ENCODE measurements at places on chromosomes 6 and 20.
A peak's percentile ranks its signal among the peaks of the same experiment; 100 is the strongest.

DNA sequence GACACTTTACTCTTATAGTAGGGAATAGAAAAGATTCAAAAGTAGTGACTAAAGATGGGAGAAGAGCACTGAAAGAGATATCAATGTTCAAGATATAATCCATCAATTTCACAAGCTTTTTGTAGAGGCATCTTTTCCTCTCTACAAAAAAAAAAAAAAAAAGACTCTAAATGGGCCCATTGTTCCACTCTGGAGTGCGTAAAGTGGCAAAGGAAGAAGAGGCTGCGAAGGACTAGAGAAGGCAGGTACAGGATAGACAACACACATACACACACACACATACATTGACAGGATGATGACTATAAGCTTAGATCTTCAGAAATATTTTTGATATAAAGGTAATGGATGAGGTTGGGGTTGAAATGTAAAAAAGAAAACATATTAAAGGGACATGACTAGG is 157.6 kb downstream of the HIVEP2 start:
- no peak for DNase-seq

DNA sequence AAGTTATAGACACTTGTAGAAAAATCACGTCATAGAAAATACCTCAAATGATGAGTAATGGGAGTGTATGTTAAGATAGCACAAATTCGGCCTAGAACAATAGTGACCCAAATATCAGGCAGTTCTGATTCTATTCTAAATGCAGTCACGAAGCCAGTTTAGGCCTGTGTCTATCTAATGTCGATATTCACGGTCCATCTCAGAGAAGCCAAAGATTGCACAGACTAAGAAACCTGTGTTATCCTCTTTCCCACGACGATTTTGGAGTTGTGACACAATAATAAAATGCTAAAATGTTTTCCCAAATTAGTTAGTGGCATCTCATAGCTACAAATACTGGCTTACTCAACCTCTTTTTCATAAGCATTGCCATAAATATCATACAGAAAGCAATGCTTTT is 4.0 kb downstream of the HIVEP2 start:
- DNase-seq: no peak

DNA sequence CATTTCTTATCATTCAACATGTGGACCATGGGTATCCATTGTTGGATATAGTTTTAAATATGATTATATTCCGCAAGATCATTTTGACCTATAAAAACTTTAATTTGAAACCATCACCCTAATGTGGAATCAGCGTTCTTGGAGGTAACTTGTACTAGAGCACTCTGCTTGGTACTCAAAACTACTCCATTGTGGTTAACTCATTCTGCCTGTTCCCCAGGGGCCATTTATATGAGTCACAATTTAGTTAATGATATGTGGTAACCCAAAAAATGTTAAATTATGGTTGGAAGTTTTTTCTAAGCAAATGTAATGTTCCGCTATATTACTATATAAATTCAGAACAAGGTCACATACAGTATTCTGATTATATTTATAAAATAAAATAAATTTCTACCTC is 109.3 kb downstream of the TRDN start:
- DNase-seq: no peak

DNA sequence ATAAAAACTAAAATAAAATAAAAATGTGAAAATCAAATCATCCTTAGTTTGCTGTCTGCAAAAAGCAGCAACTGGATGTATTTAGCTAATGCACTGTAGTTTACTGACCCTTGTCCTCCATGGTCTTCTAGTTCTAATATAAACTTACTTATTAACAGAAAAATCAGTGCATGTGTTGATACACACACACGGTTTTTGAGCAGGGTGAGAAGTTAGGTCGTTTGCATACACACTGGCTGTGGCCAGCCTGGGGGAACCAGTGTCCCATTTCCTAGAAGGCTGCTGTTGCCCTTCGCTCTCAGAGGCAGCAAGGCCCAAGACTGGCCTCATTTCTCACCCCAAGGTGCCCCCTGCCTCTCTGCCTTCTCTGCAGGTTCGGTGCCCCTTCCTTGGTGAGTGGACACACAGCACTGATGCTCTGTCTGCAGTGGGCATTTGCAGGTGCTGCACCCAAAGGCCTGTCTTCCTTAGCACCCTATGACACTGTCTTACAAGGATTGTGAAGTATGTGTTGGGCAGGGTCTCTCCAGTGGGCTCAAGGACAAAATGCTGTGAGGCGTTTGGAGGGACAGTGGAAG is 168.5 kb downstream of the SCP2D1 start:
- DNase-seq: no peak

DNA sequence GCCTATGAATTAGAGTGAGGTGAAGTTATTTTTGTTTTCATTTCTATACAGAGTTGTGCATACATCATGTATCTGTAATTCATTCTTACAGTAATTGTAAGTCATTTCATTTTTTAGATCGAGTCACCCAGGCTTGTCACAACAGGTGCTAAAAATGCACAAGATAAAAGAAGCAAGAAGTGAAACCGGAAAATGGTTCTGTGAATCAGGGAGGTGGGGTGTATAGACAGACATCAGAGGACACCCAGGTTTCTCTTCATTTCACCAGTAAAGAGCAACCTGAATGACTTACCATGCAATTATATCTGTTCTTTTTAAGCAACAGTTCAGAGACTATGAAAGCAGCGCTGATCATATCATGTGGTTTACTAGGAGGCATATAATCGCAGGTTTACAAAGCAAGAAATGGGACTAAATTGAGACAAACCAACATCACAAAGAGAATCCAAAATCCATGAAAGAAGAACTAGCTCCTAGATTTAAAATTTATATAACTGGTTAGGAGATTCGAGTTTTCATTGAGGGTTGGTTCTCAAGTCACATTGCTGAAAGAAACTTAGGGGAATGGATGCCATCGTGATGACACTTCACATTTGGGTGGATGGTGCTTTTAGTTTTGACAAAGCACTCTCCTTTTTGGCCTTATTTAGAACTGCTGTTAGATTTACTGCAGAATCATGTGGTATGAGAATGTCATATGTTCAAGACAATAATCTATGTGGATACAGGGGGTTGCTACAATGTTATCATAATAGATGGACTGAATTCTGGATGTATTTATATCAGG is 27.9 kb upstream of the TBC1D7 start:
- peak; percentile 84 for DNase-seq

DNA sequence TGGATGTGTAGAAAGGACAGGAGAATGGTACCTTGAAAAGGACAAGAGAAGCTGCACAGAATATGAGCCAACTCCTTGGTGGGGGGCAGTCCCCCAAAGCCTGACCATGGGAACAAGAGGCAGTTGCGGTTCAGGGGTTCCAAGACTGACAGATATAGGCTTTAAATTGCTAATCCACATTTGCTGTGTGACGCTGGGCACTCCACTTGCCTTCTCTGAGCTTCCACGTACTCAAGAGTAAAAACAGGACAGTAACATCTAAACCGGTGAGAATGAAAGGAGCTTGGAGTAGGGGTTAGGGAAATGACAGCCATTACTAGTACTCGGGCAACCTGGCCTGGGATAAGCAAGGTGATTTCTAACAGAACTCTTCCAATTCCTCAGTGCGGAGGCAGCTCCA is 57.9 kb upstream of the LRFN2 start:
- DNase-seq: no peak

GRCh38 chr6:145009711-145010110 is 724.6 kb downstream of the UTRN start:
- DNase-seq: no peak

DNA sequence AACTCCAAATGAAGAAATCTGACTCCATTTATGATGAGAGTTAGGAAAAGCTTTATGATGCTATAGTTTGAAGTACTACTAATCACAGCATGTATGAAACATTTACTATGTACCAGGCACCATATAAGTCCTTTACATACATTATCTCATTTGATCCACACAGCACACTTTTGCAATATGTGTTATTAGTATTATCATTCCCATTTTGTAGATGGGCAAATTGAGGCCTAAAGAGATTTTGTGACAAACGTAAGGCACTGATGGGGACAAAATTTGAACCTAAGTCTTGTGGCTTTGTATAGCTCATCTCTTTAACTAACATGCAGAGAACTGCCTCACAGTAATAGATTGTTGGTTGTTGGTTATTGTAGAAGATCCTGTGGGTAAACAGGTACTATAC is 14.2 kb upstream of the TNFRSF21 start:
- DNase-seq: no peak

DNA sequence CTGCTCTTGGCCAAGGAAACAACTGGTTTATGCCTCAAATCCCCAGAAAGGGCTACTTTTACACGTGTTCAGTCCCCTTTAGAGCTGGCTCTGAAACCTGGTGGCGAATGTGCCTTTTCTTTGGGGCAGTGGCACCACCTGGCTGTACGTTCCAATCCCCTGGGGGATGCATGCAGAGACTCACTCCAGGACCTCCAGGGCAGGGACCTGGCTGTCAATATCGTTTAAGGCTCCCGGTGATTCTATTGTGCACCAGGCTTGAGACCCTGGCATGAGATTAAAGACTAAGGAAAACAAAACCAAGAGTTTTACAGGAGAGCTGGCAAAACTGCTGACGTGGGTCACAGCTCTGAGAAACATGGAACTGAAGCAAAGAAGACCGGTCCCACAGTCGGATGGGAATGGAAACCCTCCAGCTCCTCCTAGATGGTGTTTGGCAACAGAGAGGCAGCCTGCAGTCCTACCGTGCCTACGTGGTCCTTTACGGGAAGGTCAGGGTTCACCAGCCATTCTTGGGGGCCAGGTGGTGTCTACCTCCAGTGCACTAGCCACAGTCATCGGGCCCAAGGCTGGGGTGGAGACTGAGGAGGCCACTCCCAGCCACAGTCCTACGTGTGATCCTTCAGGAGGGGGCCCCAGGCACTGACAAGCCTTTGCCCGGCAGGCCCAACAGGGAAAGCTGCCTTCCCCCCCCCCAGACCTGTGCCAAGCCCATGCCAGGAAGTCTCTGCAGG is 203.3 kb upstream of the CST7 start:
- no peak for DNase-seq

DNA sequence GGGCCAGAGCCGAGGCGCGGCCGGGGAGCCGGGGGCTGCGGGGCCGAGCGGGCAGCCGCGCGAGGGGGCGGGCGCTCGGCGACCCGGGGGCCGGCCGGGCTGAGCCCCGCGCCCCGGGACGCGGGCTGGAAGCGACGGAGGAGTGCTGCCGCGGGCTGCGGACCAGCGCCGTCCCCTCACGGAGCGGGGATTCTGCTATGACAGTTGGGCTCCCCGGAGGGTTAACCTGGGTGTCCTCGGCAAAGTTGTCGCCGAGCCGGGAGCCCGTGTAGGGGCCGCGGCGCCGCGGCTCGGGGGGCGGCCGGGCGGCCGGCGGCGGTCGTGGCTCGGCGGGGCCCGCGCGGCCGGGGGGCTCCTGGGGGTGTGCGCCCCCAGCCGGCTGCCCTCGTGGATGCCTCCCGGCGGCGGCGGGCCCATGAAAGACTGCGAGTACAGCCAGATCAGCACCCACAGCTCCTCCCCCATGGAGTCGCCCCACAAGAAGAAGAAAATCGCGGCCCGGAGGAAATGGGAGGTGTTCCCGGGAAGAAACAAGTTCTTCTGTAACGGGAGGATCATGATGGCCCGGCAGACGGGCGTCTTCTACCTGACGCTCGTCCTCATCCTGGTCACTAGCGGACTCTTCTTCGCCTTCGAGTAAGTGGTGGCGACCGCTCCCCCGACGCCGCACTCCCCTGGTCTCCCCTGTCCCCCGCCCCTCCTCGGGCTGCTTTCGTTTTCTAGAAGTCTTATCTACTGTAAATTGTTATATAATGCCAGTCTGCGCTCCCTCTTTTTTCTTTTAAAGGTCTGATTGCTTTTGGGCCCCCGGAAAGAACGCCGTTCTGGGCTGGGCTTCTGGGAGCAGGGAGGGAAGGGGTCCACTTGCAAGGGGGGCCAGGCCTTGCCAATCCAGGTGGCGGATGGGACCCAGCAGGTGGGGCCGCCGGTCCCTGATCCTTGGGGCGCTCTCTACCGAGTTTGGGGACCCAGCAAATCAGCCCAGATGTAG is 936 bp downstream of the ZDHHC14 start:
- peak; percentile 42 for DNase-seq

- no peak for DNase-seq
These were observed 405.0 kb downstream of the CDKAL1 start for GRCh38 chr6:20939161-20939775.

DNA sequence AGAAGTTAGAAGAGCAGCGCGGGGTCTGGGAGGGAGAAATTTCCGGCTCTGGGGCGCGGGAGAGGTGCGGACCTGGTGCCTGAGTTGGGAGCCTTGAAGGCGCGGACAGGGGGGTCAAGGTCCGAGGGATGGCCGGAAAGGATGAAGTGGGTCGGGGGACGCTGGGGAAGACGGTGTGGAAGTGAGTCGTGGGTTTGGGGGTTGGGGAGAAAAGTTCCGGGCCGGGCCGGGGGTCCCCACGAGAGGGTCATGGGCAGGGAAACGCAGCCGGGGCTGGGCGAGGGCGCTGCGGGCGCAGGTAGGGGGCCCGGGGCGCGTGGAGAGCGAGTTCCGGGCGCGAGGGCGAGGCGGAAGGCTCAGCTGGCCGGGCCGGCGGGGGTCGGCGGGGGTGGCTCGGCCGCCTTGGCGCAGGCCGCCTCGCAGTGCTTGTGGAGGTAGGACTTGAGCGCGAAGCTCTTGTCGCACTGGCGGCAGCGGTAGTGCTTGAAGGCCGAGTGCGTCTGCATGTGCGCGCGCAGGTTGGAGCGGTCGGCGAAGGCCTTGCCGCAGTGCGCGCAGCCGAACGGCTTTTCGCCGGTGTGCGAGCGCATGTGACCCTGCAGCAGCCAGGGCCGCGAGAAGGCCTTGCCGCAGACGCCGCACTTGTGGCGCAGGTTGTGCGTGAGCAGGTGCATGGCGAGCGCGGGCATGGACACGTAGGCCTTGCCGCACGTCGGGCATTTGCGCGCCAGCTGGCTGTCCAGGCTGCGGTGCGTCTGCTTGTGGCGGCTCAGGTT is 10.5 kb upstream of the SRXN1 start:
- DNase-seq: no peak

DNA sequence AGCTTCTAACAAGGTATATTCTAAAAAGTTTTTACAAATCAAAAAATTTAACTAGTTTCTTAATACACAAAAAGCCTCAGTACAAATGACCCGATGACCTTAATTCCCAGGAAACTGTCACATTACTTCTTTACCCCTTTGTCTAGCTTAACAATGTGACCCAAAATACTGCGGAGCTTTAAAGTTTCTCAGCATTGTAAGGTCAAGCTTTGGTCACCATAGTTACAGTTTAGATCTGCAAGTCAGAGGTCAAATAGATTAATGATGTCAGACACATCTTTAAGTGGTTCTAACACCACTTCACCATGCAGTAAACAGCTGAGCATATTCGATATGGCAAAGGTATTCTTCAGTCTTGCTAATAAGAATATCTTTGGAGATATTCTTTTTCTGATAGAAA is 36.8 kb upstream of the FLRT3 start:
- DNase-seq: no peak

GRCh38 chr20:32343439-32343838 is 14.7 kb upstream of the ASXL1 start:
- no peak for DNase-seq

DNA sequence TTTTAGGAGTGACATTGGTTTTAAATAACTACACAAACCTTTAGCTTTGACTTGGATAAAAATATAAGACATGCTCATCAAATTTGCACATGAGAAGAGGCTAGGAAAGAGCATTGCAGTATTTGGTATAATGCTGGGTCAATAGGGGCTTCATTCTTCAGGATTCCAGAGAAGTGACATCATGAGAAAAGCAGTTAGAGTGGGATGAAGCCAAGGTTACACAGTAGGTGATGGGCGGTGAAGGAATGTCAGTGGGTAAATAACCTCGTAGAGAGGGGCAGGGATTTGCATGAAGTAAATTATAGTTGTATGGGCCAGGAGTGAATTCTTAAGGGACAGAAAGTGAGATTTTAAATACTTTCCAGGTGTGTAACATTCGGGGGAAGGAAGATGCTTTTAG is 216.2 kb downstream of the RFPL4B start:
- no peak for DNase-seq

Measured in T-helper 1 cell (primary cell).